ENCODE measurements at places on chromosomes 5 and 9.

GRCh38 chr5:157311595-157311994 is 45.7 kb downstream of the CYFIP2 start:
- DNase-seq: no peak

DNA sequence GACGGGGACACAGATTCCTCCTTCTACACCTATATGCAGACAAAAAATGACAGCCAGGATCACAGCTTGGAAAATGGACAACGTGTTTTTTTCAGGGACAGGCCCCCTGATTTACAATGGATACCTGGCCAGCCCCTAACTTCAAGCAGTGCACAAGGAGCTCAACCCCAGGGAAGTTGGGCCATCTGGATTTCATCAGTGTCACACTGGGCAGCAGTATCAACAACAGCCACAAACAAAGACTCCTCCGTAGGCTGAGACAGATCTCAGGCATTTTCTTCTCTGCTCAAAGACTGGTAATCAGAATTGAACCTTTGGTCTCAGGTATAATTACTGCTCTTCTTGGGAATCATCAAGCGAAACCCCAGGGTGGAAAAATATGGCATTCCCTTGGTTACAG is 374.0 kb downstream of the ZNF608 start:
- no peak for DNase-seq

DNA sequence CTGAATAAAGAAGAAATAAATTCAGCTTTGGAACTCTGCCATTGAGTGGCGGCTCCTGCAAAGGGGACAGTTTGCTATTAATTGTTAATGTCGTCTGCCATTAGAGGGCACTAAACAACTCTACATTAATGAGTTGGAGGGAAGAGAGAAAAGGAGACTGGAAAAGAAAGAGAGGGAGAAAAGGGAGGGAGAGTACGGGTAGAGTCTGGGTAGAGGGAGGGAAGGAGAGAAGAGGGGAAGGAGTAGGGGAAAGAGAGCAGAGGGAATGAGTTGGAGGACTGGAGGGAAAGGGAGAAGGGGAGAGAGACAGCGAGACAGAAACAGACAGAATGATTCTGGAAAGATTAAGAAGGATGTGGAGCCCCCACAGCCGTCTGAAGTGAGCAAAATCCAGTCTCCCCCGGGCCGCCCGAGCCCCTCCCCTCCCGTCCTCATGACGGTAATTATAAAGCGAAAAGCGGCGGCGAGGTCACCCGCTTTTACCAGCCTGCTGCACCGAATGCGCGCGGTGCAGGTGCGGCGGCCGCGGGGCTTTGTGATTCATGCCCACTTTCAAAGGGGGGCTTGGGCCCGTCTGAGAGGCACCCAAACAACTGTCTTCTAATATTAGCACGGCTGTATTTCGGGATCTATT is 1.9 kb upstream of the FST start:
- DNase-seq: no peak

DNA sequence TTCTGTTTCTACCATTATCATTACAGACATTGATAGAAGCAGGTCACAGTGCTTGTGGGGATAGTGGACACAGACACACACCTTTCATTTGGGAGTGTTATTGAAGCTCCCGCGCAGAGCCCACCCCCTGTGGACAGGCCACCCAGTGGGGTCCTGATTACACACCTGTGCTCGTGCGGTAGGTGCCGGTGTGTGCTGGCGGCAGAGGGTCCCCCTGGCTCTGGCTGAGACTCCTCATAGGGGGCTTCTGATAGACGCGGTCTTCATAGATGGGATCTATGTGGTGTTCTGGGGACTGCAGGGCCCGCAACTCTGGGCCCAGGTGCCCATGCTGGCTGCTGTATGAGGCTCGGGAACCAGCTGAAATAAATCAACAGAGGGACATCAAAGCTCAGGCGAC is 539.7 kb downstream of the CTNND2 start:
- no peak for DNase-seq

- DNase-seq: no peak
Observed at GRCh38 chr5:126610160-126610559, 9.4 kb downstream of the PHAX start.

GRCh38 chr5:121967187-121967586 is 5.4 kb downstream of the SRFBP1 start:
- DNase-seq: no peak

GRCh38 chr5:50745221-50745910 is 78.9 kb downstream of the PARP8 start:
- no peak for DNase-seq

GRCh38 chr9:126295936-126296600 is 30.6 kb upstream of the MVB12B start:
- no peak for DNase-seq

DNA sequence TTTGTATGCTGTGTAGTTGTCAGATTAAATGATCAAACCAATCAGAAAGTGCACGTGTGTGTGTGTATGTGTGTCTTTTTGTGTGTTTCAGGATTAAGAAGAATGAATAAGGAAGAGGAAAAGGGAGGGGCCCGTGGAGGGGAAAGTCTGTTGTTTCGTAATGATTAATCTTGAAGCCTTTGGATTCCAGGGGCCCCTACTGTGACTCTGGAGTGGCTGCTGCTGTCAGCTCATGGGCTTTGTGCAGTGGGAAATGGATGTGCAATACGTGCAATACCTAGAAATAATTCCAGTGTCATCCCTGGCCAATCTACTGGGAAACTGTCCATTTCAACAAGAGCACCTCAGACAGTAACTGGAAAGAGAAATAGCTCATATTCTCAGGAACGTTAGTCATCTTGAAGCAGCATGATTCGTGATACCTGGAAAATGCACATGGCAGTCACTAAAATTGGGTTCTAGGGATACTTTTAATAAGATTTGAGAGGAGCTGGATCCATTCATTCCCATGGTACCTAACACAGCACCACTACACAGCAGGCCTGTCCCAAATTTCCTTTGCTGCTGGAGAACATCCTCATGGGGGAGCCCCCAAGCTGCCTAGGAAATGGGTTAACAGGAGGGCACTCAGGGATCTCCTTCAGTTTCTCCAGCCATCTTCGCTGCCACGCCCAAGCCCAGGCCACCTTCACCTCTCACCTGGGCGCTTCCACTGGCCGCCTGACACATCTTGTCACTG is 186.3 kb downstream of the NR3C1 start:
- DNase-seq: no peak

DNA sequence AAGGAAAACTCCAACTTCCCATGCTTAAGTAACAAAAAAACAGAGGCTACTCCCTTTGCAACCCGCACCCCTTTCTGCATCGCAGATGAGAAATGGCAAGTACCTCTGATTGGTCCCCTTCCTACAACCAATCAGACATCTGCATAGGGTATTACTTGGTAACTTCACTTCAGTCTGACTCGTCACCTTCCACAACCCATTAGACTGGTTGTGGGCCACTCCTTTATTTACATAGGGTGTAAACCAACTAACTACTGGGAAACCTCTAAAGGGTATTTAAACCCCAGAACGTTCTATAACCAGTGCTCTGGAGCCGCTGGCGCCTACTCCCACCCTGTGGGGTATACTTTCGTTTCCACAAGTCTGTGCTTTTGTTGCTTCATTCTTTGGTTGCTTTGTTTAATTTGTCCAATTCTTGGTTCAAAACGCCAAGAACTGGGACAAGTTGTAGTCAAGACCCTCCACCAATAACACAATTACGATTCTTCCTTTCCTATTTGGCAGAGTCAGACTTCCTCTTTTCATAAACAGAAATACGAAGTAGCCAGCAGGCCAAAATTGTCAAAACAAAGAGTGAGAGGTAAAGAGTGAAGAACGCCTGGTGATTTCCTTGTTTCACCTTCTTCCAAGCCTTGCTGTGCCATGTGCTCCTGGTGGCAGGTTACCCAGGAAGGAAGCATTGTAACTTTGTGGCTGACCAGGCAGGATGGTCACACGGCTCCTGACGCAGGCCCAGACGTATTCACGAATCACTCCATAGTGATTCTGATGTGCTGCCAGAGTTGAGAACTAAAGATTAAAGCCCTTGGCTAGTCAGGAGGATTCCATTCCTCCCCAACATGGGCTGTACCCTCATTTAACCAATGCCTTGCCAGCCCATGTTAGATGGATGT is 477.4 kb downstream of the ARHGEF28 start:
- no peak for DNase-seq

DNA sequence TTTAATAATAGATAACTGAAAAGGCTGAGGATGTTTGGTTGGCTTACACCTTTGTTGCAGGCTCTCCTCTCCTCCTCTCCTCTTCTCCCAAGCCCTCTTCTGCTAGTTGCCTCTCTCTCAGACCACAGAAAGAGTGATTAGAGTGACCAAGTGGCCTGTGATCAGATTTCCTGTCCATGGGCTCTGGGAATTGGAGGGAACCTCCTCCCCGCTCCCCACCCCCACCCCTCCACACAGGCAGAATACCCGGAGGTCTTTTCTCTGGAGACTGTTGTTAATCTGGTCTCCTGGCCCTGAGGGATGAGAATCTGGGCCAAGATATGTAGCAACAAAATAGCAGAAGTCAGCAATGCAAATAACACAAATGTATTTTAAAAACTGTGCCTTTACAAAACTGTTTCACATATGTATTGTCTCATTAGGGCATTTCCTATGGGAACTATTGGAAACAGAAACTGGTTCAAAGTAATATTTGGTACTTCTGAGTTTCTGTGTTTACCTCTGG is 361.3 kb downstream of the NR2F1-AS1 start:
- DNase-seq: no peak

DNA sequence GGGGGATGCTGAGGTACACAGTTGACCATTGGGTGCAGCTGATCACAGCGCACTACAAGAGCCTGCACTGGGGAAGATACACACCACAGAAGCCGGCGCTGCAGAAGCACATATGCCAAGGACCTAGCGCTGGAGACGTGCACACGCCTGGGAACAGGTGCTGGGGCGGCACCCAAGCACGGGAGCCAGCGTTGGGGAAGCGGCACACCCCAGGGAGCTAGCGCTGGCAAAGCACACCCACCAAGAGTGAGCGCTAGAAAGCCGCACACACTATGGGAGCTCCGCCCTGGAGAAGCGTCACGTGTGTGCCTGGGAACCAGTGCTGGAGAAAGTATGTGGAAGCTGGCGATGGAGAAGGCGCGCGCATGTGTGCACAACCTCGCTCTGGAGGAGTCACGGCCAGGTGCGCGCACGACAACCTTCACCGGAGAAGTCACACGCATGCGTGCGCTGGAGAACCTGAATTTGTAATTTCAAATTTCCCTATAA is 4.5 kb downstream of the FANCC start:
- no peak for DNase-seq

- no peak for DNase-seq
Observed at GRCh38 chr5:60366489-60366888, 333.5 kb downstream of the DEPDC1B start.

DNA sequence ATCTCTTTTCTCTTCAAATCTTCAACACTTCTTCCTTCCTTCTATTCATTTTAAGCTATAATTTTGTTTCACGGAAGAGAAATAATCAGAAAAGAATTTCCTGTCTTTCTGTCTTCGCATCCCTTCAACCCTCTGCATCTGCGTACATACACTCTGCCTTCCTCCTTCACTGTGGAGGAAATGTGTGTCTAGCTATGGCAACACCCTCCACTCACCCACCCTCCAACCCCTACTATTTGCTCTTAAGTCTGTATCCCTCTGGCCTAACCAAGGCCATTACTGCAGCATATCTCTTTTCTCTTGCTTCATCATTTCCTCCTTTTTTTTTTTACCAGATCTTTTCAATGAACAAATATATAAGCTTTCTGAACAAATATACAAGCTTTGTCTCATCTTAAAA is 105.7 kb upstream of the NUDT12 start:
- no peak for DNase-seq

DNA sequence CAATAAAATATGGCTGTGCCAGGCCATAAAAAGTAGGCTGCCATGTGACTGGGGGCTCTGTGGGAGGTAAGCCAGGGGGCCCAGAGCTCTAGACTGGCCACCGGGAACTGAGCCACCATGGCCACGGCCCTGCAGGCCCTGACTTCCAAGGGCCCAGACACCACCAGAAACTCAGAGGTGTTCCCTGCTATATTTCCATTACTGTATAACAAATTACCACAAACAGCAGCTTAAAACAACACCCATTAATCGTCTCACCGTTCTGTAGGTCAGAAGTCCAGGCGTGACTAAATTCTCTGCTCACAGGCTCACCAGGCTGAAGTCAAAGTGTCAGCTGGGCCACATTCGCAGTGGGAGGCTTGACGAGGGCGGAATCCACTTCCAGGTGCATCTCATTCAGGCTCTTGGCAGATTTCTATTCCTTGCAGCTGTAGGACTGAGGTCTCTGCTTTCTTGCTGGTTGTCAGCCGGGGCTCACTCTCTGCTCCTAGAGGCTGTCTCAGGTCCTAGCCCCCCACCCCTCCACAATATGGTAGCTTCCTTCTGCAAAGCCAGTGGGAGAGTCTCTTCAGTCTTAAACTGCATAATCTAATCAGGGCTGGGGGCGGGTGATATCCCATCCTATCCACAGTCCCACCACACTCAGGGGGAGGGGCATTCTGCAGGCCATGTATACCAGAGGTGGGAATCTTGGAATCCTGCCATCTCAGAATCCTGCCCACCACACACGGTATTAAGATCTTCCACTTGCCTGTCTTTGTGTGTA is 125.4 kb downstream of the C5orf15 start:
- no peak for DNase-seq

DNA sequence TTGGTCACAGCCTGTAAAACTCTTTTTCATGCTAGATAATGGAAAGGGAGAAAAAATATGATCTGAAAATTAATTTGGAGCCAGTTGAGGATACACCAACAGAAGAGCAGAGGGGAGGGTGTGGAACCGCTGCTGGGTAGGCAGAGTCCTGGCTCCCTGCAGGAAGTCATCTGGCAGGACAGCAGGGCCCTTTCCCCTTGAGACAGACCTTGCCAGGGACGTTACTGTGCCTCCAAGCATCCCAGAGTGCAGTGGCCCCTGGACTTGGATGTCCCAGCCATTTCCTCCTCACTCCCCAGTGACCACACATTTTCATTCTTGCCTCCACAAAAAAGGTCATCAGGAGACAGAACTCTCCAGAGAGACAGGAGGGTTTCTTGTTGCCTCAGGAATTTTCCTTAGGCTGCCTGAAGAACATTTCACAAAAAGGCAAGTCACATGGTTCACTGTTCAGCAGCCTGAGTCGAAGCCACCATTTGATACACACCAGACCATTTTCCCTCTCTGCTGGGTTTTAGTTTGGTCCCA is 5.9 kb downstream of the TRPM3 start:
- no peak for DNase-seq

All from stimulated activated CD8-positive, alpha-beta memory T cell treated with anti-CD3 and anti-CD28 coated beads, Interleukin-4, amount 100 ng/mL, for 4 hours (primary cell).